ENCODE measurements at places on chromosomes 1 and 21.

DNA sequence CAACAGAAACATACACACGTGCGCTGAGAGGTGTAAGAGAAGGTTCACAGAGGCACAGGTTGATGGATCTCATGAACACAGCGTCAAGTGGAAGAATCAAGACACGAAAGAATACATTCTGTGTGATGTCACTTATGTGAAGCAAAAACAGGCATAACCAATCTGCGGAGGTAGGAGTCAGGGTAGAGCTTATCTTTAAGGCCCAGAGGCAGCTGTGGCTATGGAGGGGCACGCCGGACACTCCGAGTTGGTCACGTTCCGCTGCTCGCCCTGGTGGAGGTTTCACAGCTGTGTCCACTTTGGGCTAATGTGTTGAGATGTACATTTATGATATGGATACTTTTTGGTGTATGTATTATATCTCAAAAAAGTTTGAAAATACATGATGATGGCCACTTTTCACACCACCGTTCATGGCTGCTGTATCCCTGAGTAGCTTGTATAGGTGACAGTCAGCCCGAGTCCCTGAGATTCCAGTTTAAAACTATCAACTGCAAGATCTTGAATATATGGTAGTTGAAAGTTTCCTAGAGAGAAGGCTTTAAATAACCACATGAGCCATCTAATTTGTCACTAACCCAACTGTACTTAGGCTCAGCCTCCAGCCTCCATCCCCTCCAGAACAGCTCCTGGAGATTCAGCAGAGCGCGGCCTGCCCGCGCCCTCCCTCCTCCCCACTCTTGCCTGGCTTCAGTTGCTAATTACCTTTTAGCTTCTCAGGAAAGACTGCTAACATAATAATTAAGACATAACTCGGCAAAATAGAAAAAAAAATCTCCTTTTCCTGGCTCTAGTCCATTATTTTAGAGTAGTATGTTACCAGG is 6.7 kb upstream of the ADARB1 start:
- DNase-seq: no peak

- DNase-seq: no peak
These were observed 18.9 kb downstream of the HSF2BP start for GRCh38 chr21:43640400-43640799.

DNA sequence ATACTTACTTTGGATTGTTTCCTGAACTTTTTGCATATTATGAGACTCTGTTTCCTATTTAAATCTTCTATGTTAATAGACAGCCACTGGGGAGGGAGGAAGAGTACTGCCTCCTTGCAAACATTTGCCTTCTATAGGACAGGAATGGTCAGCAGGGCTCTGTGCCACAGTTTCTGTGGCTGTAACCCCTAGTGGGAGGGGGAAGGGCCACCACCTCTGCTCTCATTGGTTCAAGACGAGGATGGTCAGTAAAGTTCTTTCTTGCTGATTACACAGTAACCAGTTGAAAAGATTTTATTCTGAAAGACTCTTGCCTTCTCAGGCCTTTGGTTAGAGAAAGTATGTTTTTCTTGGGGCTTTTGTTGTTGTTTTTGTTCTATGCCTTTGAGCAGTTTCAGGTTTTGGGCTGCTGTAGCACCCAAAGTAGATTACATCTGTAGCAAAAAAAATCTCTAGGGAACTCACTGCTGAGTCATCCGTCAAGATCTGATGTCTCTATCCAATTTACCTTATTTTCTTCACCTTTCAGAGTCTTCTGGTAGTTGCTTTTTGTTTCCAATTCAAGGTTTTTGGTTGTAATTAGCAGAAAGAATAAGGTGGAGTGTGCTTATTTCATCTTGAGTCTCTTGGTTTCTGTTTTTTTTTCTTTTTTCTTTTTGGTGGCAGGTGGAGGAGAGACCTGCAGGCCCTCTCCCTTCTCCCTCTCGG is 23.1 kb downstream of the SLC35A3 start:
- no peak for DNase-seq

GRCh38 chr1:96409689-96410088 is 311.9 kb upstream of the PTBP2 start:
- no peak for DNase-seq

- DNase-seq: peak; percentile 19
These were observed 356.3 kb downstream of the USP25 start for GRCh38 chr21:16086121-16086520.

GRCh38 chr1:3868464-3869006 is 11.3 kb downstream of the DFFB start:
- no peak for DNase-seq

DNA sequence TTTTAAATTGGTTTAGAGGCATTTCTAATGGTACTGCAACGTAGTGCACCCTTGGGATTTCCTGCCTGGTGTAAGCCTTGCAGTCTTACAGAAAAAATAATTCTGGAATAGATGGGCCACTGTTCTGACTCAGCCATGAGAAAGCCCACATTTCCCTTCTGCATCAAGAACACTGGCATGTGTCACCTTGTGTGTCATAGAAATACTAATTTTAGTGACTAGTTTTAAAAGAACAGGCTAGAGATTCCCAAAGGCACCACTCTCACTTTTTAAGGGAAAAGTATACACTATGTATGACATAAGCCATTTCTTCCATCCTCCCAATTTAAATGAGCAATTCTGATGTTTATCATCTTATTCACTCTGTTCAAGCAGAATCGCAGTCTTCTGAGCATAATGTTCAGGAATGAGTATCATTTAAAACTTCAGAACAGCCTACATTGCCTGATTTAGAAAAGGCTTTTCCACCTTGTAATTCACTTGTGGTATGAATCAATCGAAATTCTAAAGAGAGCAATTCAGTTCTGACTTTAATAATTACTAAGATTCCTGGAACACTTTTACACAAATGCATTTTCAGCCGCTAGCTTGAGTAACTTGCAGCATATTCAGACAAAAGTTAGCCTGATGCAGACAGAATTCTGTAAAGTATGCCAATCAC is 18.8 kb downstream of the RGS13 start:
- DNase-seq: peak; percentile 73

DNA sequence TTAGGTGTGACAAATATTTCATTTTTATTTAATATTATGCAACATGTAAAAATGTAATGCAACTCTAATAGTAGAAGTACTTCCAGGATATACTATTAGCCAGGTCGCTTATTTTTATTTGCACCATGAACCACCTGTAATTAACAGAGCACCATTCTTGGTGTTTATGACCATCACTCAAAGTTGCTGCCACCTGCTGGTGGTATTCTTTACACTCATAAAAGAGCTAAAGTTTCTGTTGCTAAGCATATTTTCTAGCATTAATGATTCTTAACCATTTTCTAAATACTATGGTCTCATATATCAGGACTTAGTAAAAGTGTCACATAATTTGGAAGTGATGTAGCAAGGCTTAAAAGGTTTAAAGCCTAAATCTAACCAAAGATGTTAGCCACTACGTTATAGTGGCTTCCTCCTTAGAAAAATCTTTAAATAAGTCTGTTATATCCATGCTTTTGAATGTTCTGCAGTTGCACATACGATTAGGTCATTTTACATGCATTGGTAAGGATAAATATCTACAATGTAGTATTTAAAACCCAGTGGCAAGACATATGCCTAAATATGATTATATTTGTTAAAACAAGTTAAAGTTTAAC is 244.5 kb downstream of the NEGR1 start:
- DNase-seq: peak; percentile 45

- no peak for DNase-seq
These were observed 31.5 kb upstream of the CD1D start for GRCh38 chr1:158149175-158149574.

DNA sequence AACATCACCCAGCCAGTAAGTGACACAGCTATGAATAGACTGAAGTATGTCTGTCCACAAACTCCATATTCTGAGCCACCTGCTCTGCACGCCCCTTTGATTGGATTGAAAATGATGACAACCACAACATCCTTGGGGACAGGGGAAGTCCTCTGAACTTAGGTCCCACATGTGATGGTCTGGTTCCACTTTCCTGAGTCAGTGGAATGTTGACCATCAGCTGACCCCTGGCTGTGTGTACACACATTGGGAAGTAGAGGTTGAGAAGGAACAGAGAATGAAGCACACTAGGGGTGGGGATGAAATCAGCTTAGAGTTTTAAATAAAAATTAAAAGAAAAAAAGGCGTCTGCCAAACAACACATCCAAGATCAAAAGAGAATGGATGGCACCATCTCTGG is 8.0 kb upstream of the DISP3 start:
- DNase-seq: no peak

GRCh38 chr1:97806326-97806725 is 114.5 kb downstream of the DPYD start:
- peak; percentile 66 for DNase-seq

- peak; percentile 48 for DNase-seq
These were observed 5.2 kb downstream of the IRF2BP2 start for GRCh38 chr1:234604495-234605398.

GRCh38 chr1:234730770-234731568 is 121.0 kb upstream of the IRF2BP2 start:
- peak; percentile 81 for DNase-seq
